GOT3 (cell line): ENCODE measurements at places on chromosomes 11 and 22.

- no peak for DNase-seq
Observed at GRCh38 chr22:17422736-17423343, 53.6 kb downstream of the CECR2 start.

GRCh38 chr11:118373263-118373662 lies 13.9 kb downstream of the UBE4A start:
- no peak for DNase-seq

GRCh38 chr11:120722524-120722923 lies 211.0 kb downstream of the GRIK4 start:
- DNase-seq = no peak

GRCh38 chr11:75313513-75314272 lies 37.8 kb downstream of the ARRB1 start:
- DNase-seq = no peak

- no peak for DNase-seq
Observed at GRCh38 chr11:7775689-7776088, 21.1 kb downstream of the OR5P2 start.

DNA sequence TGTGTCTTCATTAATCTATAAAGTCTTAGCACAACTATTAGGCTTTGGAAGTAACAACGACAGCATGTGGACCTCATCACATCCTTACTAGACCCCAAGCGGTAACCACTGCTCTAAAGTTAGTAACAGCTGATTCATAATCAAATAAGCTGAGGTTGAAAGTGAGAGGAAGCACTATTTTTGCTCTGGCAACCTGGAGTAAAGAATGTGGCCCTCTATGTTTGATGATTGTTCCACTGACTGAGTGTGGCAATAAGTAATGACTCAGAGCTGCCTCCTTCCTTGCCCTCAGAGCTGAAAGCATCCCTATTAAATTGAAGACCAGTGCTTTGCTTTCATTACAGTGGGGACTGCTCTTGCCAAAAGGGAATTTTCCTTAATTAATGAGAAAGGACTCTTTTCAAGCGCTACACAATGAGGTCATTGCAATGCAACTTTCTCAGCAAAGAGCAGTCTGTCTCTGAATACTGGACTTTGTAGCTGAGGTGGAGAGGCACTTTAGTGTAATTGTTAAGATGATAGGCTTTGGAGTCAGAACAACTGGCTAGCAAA lies 906.1 kb upstream of the RAG2 start:
- DNase-seq = no peak

DNA sequence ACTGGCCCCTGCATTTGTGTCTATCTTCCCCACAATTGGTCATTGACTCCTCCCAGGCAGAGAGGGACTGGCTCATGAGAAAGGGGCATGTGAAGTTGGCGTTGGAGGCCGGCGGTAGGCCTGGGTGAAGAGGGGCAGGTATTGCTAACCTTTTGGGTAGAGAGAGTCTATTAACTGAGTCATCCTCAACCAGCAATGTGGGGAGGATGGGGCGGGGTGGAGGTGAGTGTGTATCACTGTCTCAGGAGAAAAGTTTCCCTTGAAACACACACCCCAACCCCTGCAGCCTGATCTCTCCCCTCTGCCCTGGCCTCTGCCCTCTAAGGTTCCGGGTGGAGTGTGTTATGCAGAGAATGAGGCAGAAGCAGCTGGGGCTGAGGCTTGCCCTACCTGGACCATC lies 60.1 kb upstream of the PHF21B start:
- DNase-seq = no peak

DNA sequence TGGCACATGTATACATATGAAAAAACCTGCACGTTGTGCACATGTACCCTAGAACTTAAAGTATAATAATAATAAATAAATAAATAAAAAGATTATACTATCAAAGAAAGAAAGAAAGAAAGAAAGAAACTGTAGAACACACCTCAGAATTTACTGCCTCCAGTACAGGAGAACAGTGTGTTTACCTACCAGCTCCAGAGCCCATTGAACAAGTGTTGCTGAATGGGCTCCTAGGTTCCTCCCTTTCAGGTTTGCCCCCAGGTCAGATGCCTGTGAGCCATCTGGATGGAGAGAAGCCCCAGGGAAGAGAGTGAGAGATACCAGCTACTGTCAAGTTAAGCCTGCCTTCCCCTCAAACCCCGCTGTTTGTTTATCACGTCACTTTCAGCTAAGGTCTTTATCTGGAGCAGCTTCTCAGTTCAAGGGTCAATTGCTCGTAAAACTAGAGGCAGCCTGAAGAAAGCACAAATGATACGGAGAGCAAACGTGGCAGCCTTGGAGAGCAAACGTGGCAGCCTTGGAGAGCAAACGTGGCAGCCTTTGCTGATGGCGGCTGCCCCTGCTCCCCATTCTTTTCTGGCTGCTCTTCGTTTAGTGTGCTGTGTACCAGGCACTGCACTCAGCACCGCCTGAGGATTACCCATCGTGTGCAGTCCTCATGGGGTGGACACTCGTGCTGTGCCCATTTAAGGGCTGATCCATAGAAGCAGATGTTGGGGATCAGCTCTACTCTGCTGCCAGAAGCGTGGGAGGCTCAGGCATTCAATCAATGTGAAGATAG lies 111.7 kb downstream of the ADAMTS15 start:
- no peak for DNase-seq

GRCh38 chr22:49918911-49919881 lies 762 bp downstream of the CRELD2 start:
- no peak for DNase-seq

DNA sequence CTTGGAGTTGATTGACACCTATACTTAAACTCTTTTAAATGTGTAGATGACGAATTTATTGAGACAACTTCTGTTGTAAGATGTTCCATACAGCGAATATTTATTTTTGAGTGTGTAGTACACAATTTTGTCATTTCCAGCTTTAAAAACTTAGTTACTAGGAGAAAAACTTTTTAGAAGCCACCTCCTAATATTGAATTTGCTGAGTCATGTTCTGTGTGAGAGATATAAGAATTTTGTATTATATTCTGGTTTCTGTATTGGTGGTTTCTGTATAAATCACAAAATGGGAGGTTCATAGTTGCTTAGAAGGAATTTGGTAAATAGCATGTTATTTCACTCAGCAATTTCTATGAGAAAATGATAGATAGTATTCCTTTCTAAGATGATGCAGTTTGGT lies 171.3 kb downstream of the WNT11 start:
- DNase-seq = no peak

GRCh38 chr11:16412525-16413172 lies 56.3 kb upstream of the SOX6 start:
- no peak for DNase-seq
